ENCODE measurements at places on chromosomes 3 and 15.
A peak's percentile ranks its signal among the peaks of the same experiment; 100 is the strongest.

- DNase-seq: no peak
Measured at GRCh38 chr3:179156775-179157174, 8.6 kb downstream of the PIK3CA start.

- DNase-seq: no peak
Measured at GRCh38 chr3:141442914-141443313, 43.9 kb upstream of the RASA2 start.

DNA sequence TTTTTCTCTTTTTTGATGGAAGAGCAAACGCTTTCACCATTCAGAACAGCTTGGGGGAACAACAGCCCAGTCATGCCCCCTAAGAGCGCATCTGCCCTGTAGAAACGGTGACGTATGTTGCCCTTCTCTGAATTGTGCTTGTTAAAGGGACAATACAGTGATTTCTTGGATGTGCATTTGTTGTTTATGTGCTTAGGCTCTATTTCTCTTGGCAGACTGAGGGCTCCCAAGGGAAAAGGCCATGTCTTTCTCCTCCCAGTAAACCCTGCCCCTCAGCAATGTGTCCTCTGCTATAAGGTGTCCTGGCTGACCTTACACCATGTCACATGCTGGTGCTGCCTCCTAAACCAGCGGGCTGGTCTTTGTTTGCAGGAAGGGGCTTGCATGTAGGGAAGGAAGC is 346.1 kb downstream of the EPHB1 start:
- no peak for DNase-seq

- no peak for DNase-seq
Measured at GRCh38 chr3:171915275-171915674, 72.1 kb downstream of the TMEM212 start.

DNA sequence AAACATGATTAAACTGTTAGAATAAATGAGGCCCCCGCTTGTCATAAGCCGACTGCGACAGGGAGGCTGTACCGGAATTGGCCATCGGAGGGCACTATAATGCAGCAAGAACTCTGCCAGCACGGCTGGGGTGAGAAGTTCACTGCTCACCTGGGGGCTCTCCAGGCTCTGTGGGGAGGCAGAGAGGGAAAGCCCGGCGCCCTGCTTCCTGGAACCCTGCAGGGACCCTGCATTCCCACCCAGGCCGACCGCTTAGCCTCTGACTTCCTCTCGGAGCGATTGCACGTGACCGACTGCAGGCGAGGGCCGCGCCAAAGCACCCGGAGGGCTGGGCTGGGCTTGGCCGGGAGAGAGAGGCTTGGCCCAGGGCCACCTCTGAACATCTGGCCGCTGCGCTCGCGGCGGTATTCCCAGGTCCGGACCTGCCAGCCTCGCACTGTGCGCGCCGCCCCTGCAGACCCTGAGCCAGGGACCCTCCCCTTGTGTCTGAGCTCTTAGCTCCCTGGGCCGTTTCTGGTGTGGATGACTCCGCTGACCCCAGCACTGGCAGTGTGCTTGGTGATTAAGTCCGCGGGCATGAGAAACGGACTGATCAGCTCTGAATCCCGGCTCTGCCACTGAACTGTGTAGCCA is 26.2 kb downstream of the DRD3 start:
- peak; percentile 82 for DNase-seq

GRCh38 chr15:89171136-89172072 is 50.0 kb downstream of the RLBP1 start:
- DNase-seq: peak; percentile 64

DNA sequence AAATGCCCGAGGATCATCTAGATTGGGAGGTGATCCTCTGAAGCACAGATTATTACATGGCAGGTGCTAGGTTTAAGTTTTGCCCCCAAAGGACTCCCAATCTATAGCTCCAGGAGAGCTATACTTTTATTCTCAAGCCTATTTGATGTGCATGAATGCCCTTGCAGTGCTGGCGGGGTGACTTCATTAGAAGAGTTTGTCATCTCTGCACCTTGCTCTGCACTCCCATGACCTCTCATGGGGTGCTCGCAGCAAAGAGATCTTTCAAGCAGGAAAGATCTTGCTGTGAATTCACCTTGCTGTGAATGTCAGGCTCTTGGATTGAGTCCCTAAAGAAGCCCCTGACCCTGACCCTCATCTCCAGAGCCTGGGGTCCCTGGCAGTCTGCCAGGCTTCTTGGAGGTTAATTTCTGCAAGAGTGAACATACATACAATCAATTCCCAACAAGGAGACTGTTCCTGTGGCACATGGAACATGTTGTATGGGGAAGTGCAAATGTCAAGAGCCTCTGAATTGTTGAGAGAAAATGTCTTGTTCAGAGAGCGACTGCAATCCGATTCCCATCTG is 45.9 kb downstream of the FAM43A start:
- no peak for DNase-seq

GRCh38 chr3:52527732-52528585 is 5.7 kb downstream of the NT5DC2 start:
- no peak for DNase-seq

DNA sequence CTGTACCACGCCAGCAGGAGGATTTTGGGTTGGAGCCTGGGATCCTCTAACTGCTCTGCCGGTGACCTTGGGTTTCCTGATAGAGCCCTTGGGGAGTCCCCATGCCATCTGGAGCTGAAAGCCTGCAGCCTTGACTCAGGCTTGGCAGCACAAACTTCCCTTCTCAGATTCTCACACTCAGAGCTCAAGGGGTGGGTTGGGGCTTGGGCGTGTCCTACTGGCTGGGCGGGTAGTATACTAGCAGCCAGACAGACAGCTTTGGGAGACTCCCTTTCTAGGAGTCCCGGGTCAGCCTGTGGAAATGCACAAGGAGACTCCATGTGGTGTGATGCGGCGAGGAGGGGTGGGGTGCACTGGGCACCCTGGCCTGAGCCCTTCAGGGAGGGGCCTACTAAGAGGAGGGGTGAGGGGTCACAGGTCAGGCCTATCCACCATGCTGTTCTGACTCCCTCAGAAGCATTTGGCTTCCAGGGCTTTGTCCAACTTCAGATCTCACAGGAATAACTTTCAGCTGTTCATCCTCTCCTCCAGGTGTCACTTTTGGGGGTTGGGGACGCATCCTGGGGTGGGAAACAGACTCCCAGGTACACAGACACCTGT is 21.6 kb upstream of the PLXNA1 start:
- peak; percentile 46 for DNase-seq

GRCh38 chr15:60035344-60035743 is 31.2 kb downstream of the FOXB1 start:
- DNase-seq: no peak

- no peak for DNase-seq
Measured at GRCh38 chr3:122123850-122124249, 59.6 kb upstream of the CASR start.

- no peak for DNase-seq
Measured at GRCh38 chr3:73966733-73967132, 342.0 kb upstream of the PDZRN3 start.

DNA sequence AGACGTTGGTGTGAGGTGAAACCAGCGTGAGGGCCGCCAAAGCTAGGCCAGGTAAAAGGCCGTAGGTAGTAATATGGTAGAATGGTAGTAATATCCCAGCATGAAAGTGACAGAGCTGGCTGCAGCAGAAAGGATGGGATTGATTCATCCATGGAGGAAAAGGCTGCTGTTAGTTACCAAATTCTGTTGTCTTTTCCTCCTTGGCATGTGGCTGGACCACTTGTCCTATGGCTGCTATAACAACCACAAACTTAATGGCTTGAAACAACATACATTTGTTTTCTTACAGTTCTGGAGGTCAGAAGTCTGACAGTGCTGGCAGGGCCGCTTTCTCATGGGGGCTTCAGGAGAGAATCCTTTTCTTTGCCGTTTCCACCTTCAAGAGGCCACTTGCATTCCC is 47.8 kb upstream of the CHST2 start:
- no peak for DNase-seq

GRCh38 chr3:45607790-45608189 is 13.2 kb downstream of the LIMD1 start:
- DNase-seq: peak; percentile 50

DNA sequence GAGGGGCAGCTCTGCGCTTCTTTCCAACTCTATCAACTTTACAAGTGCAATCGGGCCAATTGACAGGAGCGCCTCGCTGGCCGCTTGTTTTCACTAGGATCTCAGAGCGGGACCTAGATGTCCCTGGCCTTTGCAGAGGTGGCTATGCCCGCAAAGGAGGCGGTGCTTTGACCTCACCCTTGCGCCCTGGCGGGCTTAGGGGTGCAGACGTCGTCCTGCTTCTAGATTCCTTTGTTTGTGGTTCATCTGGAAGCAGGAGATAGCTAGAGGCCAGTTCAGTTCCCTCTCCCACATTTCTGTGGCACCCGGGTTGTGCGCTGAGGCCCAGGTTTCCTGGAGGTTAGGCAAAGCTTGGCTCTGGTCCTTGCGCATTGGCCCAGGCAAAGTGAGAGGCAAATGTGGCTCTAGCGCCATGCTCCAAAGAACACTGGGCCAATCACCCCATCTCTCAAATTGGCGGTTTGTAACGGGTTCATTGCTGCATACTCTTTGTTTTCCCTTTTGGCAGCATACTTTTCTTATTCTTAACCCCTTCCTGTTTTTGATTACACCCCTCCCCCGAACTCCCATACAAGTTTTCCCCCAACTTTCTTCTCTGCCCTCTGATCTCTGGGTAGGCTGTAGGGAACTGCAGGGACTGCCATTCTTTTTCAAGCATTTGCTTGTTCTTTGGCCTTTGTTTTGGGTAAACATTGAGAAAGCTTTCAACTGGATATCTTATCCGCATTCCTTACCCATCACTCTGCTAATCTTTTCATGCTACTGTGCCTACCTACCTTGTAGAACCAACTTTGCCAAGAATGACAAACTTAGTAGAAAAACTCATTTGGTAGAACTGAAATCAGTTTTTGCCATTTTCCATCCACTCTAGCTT is 1.4 kb downstream of the PPM1L start:
- DNase-seq: no peak

DNA sequence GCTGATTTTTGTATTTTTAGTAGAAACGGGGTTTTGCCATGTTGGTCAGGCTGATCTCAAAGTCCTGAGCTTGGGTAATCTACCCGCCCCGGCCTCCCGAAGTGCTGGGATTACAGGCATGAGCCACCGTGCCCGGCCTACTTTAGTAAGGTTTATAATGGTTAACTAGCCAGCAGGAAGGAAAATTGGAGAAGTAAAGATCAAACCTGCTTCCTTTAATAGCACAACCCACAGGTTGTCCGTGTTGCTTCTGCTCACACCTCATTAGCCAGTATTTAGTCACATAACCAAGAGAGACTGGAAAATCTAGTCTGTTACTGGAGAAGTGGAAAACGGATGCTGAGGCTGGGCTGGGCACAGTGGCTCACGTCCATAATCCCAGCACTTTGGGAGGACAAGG is 51.9 kb upstream of the TBL1XR1 start:
- DNase-seq: no peak

DNA sequence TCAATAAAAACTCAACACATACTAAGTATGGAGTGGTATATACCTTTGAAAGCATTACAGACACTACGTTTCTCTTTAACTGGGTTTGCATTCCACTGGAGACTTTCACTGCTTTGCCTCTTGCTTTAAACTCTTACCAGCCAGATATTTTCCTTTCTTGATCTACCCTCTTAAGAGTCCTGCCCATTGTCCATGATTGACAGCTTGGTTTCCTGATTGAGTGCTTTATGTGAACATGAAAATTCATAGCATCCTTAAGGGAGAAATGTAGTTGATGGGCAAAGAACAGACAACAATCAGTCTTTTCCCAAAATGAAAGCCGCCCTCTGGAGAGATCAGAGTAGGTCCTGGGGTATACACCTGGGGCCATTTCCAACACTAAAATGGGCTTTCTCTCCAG is 78.6 kb downstream of the PTPRG start:
- no peak for DNase-seq

- no peak for DNase-seq
Measured at GRCh38 chr15:71291723-71292122, 176.5 kb downstream of the THSD4 start.

Measured in ELR (cell line).